ENCODE measurements at places on chromosomes 1 and 21. TPM values are rescaled to one million over a fixed set of nuclear protein-coding genes. Genes with fewer than 3 reads are reported as not detected.

OR2L5 gene
- not detected for total RNA-seq

MAP3K6 gene
- total RNA-seq: 10.3 TPM

NBPF4 gene
- not detected for total RNA-seq

PLEKHN1 gene
- total RNA-seq: 0.12 TPM

TMEM61 gene
- total RNA-seq: 0.22 TPM

AQP10 gene
- total RNA-seq: not detected

SLC22A15 gene
- total RNA-seq: 1.6 TPM

CFAP126 gene
- total RNA-seq: 15.2 TPM

ZBTB8A gene
- total RNA-seq: 9.4 TPM

LAPTM5 gene
- 15.3 TPM for total RNA-seq

TMEM82 gene
- total RNA-seq: not detected

SLC1A7 gene
- not detected for total RNA-seq

C1orf87 gene
- total RNA-seq: 17.6 TPM

Measured in ovary (tissue), 10 donors.